Activated naive CD8-positive, alpha-beta T cell treated with anti-CD3 and anti-CD28 coated beads, Interleukin-2, amount 50 U/mL, for 16 hours (primary cell): ENCODE measurements at places on chromosomes 2 and 18.

DNA sequence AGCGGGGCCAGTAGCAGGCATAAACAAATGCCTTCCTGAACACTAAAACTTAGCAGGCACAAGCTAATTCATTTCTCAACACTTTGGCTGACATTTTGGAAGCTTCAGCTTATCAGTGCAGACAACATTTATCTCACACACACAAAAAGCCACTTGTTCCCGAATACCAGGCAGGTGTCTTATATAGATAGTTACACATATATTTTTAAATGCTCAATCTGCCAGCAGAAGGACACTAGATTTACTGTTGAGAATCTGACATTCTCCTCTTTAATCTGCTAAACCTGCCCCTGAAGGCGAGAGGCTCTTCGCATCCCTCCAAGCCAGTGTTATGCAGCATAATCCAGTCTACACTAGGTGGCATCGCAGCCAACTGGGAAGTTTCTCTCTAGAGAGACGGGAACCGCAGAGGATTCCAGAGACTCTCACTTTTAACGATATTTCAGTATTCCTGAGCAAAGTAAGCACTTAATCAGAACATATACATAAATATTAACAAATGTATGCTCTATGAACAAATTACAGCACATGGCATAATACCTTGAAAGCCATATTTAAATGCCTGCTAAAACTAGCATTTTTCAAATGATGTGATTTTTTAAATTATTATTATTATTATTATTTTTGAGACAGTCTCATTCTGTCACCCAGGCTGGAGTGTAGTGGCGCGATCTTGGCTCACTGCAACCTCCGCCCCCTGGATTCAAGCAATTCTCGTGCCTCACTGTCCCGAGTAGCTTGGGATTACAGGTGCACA lies 90.2 kb upstream of the SCG2 start:
- no peak for DNase-seq

- no peak for DNase-seq
Observed at GRCh38 chr2:10783421-10783820, 29.2 kb downstream of the PDIA6 start.

- no peak for DNase-seq
Observed at GRCh38 chr2:11467129-11467649, 1.2 kb upstream of the E2F6 start.

DNA sequence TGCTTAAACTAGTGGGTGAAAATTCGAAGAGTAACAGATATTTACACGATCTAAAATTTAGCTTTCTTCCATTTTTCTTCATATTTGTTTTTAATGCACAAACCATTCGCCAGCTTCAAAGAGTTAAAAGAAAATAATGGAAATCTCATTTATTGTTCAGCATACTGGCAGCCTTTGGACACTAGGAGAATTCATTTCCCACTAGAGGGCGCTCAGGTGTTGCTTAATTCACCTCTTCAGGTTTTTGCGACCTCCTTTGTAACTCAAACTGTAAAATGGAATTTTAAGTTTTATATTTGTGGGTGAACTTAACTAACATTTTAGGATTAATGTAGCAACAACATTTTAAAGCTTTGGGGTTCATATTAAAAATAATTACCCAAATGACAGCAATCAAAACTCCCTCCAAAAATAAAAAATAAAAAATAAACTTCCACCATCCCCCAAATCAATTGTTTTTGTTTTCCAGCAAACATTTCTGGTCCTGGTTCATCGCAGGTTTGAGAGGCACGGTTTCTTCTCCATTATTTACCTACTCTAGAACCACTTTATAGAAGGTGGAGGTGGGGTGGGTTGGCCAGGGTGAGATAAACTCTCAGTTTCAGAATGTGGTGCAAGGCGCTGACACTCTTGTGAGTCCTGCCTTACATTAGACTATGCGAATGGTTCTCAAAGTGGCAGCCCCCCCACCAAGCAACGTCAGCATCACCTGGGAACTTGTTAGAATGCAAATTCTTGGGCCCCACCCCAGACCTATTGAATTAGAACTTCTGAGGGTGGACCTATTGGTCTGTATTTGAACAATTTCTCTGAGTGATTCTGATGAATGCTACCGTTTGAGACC lies 24.7 kb upstream of the PNPT1 start:
- DNase-seq: no peak

DNA sequence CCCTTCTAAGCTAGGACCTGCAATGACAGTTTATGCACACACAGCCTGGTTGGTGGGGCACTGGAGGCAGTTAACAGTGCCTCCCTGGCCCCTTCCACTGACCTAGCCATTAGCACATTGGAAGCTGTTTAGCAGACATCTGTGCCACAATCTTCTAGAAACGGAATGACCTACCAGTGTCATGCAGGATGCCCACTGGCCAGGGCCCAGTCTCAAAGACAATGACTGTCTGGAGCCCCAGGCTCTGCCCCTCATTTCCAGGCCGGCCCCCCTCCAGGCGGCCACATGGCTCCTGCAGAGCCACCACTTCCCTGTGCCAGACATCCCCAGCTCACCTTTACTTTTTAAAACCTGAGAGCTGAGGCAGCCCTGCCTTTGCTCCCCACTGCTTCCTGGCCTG lies 123.5 kb upstream of the CAPN13 start:
- no peak for DNase-seq

DNA sequence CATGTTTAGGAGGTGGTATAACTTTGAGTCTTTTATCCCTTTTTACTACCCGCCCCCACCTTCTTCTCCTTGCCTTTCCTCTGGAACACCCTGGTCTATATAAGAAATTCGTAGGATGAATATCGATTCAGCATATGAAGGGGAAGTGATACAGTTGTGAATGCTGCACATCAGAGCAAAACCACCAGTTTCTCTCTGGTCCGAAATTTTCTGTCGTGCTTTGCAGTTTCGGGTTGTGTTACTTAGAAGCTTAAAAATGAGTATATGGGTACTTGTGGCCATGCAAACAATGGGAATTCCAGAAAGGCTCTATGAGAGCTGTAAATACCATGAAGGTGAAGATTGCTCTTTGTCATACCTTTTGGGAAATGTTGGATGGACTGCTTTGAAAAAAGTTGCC lies 60.6 kb downstream of the DAW1 start:
- DNase-seq: no peak
